ENCODE measurements at places on chromosomes 1 and 21. TPM values are rescaled to one million over a fixed set of nuclear protein-coding genes. Genes with fewer than 3 reads are reported as not detected.

DNA sequence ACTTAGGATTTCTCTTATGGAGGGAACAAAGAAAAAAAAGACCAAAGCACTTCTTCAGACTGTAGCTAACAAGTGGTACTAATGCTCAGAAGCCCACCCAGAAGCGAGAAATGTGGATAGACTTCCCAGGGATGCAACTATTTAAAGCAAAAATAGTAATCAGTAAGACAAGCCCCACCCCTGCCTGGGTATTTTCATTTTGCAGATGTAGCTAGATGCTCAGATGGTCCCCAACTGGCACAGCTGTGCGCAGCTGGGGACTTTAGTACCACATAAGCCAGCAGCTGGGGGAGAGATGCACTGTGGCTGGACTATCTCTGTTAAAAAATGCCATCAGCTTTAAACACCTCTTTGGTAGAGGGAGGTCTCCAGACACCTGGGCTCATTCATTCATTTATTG is 77.8 kb upstream of the SPAG17 start:
- DNase-seq: no peak
- H3K4me3 ChIP-seq: no peak overlapping the region
- no peaks in the 10 kb centered on the region for H3K4me1 ChIP-seq
- H3K27me3 ChIP-seq: no peaks in the 10 kb centered on the region
- H3K27ac ChIP-seq: no peak overlapping the region

DNA sequence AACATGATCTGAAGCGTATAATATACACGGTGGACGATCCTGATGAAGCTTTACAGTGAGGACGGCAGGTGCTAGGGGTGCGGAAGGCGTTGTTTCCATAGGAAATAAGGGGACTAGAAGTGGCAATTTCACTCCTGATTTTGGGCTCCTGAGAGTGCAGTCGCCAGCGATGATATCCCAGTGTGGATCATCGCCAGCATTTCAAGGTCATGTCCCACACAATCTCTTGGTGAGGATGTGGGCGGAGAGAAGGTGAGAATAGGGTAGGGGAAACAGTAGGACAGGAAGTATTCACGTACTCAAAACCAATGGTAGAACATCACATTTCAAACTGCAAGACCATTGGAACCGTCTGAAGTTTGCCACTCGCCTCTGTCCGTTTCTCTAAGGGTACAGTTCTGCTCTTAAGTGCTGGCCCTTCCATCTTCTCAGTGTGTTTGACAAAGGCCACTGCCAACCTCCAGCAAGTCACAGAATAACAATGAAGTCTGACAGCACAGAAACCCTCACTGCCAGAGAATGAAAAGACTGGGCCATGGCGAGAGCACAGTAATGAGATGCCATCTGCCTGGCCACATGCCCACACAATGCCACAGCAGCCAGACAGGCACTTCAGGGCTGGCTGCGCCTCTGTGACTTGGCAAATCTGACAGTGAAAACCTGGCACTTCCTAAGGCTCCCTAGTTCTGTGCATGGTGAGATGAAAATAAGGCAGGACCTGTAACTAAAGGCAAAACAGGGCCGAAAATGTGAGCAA is 27.9 kb downstream of the PCSK9 start:
- DNase-seq: no peak
- no peak overlapping the region for H3K27ac ChIP-seq
- no peaks in the 10 kb centered on the region for H3K27me3 ChIP-seq
- peaks cover 46% of the 10 kb centered on the region for H3K36me3 ChIP-seq
- no peak overlapping the region for H3K4me3 ChIP-seq
- no peaks in the 10 kb centered on the region for H3K4me1 ChIP-seq

GRCh38 chr1:41733021-41733420 is 185.7 kb downstream of the HIVEP3 start:
- no peak for DNase-seq
- H3K4me3 ChIP-seq: no peak overlapping the region
- H3K4me1 ChIP-seq: peaks cover 10% of the 10 kb centered on the region

Gene CELA3B
- not detected for polyA plus RNA-seq

Gene VPS26C
- 105 TPM for polyA plus RNA-seq

Gene BEST4
- polyA plus RNA-seq: 0.20 TPM
